ENCODE measurements at places on chromosomes 1 and 21.

- DNase-seq: no peak
Observed at GRCh38 chr1:44259090-44259489, 45.8 kb downstream of the DMAP1 start.

GRCh38 chr1:89525169-89525855 lies 683 bp downstream of the LRRC8B start:
- peak; percentile 36 for DNase-seq

DNA sequence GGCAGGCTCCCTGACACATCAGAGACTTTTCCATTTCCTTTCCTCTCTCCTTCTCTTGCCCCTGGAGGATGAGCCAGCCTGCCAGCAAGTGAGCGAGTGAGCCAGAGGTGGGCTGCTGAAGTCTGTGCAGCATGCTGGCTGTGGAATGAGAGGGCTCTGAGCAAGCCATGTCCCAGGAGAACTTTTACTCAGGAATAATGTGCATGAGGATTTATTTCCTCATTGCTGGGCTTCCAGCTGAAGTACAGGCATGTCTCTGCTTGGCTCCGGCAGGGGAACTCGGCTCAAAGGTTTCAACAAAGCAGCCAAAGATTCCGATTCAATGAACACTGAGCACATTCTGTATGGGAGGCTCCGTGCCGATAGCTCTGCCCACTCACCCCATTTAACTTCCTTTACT lies 43.7 kb downstream of the UBIAD1 start:
- no peak for DNase-seq

GRCh38 chr1:207868251-207868773 lies 42.6 kb downstream of the CD34 start:
- DNase-seq: no peak

DNA sequence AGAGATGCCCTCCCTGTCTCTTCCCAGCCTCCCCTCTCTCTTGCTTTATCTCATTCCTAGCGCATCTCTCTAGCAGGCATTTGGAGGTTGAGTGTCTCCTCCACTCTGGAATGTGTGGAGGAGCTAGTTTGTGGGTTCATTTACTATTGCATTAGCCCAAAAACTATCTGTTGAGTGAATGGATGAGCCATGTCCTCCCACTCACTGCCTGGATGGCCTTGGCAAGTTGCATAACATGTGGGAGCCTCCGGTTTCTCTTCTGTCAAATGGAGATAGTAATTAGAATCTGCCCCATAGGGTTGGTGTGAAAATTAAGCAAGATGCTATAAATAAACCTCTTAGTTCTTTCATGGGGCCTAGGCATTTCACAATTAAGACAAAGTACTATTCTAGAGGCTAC lies 181.8 kb downstream of the KAZN start:
- DNase-seq: no peak

GRCh38 chr1:83960669-83961277 lies 38.2 kb downstream of the TTLL7 start:
- DNase-seq: no peak

DNA sequence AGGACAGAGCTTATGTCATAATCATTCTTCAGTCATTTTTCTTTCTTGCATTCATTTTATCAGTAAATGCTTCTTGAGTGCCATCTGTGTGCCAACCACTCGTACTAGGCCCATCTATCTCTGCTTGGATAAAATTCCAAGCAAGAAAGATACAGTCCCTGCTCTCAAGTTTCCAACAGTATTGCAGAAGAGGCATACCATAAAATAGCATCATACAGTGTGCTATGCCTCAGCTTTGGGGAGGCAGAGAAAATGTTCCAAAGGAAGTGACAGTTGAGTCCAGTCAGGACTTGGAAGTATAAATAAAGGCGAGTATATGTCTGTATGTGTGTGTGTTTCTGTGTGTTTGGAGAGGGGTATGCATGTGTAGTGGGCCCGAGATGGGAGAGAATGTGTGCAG lies 113.4 kb upstream of the HOOK1 start:
- DNase-seq: no peak

GRCh38 chr1:59972216-59972927 lies 45.8 kb upstream of the CYP2J2 start:
- no peak for DNase-seq

GRCh38 chr1:19204446-19205266 lies 5.4 kb downstream of the UBR4 start:
- DNase-seq: no peak

DNA sequence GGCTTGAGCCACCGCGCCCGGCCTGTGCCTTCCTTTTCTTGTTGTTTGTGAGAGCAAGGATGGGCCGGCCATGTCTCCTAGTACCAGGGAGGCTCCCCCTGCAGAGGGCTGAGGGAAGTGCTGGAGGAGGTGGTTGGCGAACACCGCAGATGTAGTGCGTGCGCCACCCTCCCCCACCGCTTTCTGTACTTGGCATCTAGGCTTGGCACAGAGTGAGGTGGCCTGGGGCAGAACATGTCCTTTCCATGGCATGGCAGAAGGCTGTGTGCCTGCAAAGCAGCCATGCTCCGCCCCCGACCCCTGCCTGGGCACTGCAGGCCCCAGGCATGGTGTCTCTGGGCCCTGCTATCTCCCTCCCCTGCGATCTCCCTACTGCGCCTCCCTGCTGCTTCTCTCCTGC lies 30.7 kb downstream of the ALPL start:
- no peak for DNase-seq

DNA sequence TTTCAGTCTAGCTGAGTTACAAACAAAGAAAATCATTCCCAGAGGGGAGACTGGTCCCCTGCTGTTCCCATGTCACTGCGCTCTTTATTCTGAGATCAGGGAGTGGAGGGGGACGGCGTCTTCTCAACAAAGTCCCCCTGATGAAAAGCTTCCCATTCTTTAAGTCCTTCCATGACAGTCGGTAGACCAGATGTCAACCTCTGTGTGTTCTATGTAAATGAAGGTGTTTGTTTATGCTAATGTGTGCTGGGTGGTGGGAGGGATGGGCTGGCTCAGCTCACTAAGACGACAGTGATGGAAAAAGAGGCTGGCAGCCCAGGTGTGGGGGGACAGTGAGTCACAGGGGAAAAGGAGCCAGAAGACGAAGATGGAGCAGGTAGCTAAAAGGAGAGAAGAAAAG lies 148.2 kb upstream of the KLHDC7A start:
- no peak for DNase-seq

- no peak for DNase-seq
Observed at GRCh38 chr1:176542352-176542751, 79.4 kb downstream of the PAPPA2 start.

DNA sequence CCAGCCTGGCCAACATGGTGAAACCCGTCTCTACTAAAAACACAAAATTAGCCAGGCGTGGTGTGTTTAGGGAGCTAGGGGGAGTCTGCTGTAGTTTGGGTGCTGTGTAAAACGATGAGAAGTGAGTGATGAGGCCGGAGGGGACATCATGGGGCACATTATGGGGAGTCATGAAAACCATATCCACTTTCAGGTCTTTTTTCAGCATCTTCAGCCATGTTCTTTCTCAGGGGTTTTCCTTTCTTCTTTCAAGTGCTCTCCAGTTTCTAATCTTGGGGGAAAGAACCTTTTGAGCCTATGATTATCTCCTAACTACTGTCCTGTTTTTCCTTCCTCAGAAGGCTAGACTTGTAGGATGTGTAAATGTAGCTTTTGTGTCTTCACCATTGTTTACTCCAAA lies 14.4 kb downstream of the KDM4A start:
- DNase-seq: no peak

DNA sequence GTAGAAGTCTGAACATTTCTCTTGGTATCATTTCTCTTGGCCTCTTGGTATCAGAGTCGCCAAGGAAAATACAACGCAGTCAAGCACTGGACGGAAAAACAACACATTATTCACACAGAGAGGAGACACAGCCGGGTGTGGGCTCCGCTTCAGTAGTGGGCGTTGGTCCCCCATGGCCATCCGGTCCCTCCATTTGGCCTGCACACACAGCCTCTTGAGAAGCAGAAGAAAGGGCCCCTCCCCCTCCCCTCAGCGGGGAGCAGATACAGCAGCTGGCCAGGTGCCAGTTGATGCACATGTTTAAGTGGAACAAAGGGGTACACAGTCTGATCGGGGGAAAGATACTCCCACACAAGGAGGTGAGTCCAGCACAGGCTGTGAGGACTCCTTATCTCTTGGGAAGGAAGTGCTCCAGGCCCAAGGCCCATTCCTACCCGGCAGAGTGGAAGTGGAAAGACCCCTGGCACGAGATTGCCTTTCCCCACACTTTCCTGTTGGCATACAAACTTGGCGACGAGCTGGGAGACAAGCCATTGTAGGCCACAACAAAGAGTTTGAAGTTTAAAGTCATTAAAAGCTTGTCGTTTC lies 311.3 kb downstream of the FAM72C start:
- no peak for DNase-seq

DNA sequence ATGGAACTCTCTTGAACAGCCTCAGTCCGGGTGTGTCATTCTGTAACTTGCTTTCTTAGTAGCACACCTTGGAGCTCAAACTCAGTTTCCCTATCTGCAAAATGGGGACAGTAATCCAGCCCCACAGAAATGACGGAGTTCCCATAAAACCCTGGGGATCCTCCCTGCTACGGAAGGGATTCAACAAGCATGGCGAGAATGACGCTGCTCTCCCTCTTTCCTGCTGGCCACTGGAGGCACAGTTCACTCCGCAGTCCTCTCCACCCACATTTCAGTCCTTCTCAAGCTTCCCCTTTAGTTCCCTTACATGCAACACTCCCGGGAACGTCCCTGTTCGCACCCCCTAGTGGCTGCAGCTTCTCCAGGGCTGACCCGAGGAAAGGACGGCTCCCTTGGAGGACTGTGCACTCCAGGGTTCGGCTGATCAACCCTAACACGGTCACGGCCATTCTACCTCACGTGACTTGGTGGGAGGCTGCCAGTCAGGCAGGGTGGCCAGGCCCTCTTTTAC lies 20.6 kb downstream of the RUNX3 start:
- DNase-seq: no peak

DNA sequence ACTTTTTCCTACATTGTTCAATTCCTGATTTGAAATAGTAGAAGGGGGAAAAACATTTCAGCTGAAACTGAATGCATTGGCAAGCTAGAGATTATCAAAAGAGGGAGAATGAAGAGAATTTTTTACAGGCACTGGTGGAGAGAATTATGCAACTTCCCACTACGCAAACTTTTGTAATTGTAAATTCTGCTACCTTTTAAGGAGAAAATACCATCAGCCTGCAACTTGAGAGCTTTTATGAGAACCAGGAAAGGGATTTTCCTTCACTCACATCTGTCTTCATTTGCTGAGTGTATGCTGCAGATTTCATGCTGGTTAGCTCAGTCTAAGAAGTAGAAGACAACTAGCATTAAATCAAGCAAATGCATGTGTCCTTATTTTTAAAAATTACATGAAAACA lies 43.7 kb downstream of the ADAMTS1 start:
- DNase-seq: no peak

DNA sequence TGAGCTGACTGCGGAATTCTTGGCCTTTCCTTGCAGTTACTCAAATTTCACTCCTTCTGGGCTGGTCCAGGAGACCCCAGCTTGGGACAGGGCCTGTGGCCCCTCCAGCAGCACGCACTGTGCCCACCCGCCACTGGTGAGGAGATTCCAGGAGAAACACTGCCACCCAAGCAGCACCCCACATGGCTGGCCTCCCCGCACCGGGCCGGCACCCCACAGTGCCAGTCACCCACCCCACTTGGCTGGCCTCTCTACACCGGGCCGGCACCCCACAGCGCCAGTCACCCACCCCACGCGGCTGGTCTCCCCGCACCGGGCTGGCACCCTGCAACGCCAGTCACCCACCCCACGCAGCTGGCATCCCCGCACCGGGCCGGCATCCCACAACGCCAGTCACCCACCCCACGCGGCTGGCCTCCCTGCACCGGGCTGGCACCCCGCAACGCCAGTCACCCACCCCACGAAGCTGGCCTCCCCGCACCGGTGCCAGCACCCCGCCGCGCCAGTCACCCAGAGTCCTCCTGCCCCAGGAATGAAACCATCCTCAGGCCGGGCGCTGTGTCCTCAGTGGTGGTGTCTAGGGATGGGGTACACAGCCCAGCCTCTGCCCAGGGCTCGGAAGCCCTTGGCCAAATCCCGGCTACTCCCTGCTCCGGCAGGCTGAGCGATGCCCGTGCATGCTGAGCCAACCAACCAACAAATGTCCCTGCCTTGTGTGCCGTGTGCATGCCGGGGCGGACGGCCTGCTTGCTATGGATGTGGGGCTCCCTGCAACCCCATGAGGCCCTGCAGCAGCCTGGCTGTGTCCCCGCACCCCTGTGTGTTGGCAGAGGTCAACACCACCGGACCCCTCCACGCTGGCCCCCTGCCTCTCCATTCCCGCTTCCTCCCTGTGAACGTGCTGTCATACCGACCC lies 38.6 kb upstream of the TSPEAR start:
- DNase-seq: no peak

GRCh38 chr1:145982010-145982723 lies 14.2 kb downstream of the TXNIP start:
- DNase-seq: no peak

- no peak for DNase-seq
Observed at GRCh38 chr1:71044833-71045232, 2.8 kb downstream of the PTGER3 start.

- no peak for DNase-seq
Observed at GRCh38 chr1:230076121-230076520, 9.1 kb downstream of the GALNT2 start.

GRCh38 chr1:175146529-175147213 lies 45.9 kb downstream of the KIAA0040 start:
- DNase-seq: peak; percentile 58

DNA sequence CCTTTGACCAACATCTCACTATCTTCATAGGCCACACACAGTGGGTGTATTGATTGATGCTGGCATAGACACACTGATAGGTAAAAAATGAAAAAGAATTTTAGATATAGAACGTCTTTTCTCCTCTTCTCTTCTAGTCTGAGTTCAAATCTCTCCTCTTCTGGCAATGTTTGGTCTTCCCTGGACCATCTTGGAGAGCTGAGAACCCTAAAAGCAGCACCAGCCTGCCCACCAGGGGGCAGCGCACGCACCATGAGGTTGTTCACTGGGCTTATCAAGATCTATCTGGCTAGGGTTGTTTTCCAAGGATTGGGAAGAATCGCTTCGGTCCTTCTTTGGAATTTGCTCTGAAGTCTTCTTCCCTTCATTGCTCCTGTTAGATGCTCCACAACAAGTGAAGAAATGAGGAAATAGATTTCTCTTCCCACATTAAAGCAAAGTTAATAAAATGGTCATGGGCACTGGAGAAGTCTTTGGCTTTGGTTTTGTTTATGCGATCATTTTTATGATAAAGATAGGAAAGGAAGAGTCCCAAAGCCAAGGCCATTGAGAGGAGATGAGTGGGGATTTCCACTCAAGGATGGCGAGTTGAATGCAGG lies 104.0 kb upstream of the OLIG2 start:
- DNase-seq: no peak

- no peak for DNase-seq
Observed at GRCh38 chr1:37691497-37692077, 729 bp upstream of the CDCA8 start.

DNA sequence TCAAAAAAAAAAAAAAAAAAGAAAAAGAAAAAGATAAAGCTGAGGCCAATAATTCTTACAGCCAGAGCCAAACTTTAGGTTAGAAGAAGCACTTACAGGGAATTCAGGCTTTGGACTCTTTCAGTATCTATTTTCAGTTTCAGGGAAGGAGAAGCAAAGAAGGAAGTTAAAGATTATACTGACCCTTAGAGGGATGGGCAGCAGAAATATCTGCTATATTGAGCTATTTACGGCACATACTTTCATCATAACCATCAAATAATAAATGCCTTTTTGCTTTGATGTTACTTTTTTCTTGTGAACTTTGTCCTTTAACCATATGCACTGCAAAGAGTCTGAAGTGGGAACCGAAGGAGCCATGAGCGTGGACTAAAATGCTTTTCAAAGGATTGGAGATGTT lies 42.0 kb downstream of the TM2D1 start:
- no peak for DNase-seq
